ENCODE measurements at places on chromosomes 11 and 22. TPM values are rescaled to one million over a fixed set of nuclear protein-coding genes. Genes with fewer than 3 reads are reported as not detected.
A peak's percentile ranks its signal among the peaks of the same experiment; 100 is the strongest.

The NXPE4 gene
- not detected for total RNA-seq

The DEPDC7 gene
- total RNA-seq = 10.4 TPM

The TMA7B gene
- 0.66 TPM for total RNA-seq

The CSF2RB gene
- 5.8 TPM for total RNA-seq

The SNX19 gene
- 76.6 TPM for total RNA-seq

The CELSR1 gene
- 6.7 TPM for total RNA-seq

The NAV2 gene
- total RNA-seq = 5.3 TPM

DNA sequence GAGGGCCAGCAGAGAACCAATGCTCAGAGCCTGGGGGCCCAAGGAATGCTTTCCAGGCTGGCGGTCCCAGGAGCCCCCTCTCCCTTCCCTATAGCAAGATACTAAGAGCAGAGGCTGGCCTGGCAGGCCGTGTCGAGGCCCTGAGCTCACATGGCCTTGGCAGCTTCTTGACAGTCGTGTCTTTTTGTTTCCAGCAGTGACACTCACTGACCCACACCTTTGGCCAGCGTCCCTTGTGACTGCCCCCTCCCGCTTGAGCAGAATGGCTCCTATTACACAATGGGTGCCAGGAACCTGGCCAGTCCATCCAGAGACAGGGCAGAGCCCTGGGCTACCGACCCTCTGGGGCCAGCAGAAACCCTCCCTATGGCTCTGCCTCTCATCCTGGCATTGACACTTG, 6.4 kb upstream of the CCND1 start:
- DNase-seq = no peak

DNA sequence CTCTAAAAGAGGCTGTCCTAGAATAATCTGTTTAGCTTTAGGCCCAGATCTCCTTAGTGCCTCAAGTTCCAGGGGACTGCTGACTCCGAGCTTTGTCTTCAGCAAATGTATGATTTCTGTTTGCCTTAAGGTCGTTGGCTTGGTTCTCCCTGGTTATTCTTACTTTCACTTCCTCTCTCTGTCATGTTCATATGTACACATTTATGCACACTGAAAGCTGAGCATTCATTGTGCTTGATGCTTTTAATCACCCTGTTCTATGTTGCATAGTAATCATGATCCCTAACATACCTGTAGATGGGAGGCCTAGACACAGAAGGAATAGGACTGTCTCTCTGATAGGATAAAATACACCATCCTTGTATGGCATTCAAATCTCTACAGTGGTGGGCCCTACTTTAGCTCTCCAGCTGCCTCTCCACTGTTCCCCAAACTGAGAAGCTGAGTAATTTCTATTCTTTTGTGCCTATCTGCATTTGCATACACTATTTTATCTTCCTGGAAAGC, 7.2 kb downstream of the PPFIBP2 start:
- DNase-seq = no peak

- DNase-seq = no peak
Observed at GRCh38 chr22:41274856-41275255, 11.1 kb downstream of the RANGAP1 start.

GRCh38 chr22:30602049-30602448, 4.9 kb upstream of the TCN2 start:
- no peak for DNase-seq

GRCh38 chr11:76293189-76293631, 86.9 kb upstream of the WNT11 start:
- no peak for DNase-seq

DNA sequence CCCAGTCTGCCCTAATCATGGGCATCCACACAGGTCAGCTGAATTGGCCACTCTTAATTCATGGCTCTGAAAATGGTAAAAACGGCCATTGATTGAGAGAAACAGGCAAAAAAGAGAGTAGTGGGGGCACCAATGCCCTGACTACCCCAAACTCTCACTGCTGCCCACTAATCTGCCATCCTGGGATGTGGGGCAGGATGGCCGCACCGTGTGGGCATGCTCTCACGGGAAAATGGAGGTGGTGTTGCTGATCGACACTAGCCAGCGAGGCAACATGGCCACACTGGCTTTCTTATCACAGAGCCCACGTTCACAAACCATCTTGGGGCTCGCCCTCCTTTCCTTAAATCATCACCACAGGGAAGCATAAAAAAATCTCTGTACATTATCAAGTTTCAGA, 11.2 kb upstream of the TUB start:
- DNase-seq = no peak

DNA sequence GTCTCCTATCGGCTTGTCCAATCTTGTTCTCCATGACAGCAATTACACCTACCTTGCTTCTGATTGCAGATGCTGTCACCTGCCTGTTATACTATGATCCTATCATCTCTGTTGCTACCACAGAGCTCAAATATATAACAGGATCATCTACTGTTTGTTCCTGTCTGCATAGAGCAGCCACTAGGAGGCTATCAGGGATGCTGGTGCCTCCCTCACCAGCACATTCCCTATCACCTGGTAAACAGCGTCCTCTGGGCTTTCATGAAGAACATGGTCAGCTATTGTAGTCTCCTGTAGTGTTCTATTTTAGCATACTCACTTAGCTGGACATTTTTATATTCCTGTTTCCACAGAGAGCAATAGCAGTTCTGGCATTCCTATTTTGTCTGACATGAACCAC, 87.8 kb upstream of the FAT3 start:
- no peak for DNase-seq

DNA sequence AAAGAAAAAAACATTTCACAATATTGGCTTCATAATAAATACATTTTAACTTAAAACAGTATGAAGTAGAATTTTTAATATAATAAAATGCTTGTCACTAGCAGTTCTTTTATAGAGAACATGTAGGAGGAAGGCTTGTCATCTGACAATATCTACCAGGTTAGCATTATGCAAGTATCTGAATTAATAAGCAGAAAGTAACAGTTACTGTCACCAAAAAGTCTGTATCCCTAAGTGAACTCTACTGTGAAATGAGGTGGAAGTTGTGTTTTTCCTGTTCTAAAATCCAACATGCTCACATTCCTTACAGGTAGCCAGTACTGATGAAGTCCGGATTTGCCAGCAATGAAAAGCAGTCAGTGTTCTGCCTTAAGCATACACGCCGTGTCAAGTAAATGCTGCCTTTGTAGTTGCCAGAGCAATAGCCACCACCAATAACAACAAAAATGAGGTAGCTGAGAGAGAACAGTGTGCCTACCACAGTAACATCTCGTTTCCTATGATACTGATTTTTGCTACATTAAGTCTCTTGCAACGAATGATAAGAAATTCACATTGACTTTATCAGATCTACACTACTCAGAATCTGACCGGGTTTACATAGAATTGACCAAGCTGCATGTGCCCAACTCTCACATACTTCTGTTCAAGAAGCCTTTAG, 95.5 kb downstream of the SIK3 start:
- no peak for DNase-seq

- DNase-seq = no peak
Observed at GRCh38 chr11:8309862-8310261, 46.2 kb upstream of the LMO1 start.

- DNase-seq = peak; percentile 56
Observed at GRCh38 chr11:35246745-35247144, 107.8 kb downstream of the CD44 start.

GRCh38 chr11:18700375-18700774, 1.8 kb downstream of the TMEM86A start:
- no peak for DNase-seq

- DNase-seq = no peak
Observed at GRCh38 chr11:94769880-94770279, 1.7 kb downstream of the AMOTL1 start.

DNA sequence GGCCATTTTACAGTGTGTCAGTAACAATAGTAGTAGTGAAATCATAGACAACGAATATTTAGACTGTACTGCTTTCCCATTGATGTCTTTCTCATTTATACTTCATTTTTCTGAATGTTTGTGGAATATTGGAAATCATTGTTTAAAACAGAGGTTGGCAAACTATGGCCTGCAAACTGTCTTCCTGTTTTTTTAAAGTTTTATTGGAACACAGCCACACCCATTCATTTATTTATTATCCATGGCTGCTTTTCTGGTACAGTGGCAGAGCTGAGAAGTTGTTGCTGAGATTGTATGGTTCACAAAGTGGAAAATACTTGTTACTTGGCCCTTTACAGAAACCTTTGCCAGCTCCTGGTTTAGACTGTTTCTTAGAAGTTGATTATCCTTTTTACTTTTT, 13.7 kb downstream of the FAR1 start:
- DNase-seq = no peak
